ENCODE measurements at places on chromosomes 2 and 18. TPM values are rescaled to one million over a fixed set of nuclear protein-coding genes. Genes with fewer than 3 reads are reported as not detected.

CPO gene
- 0.09 TPM for total RNA-seq

MORN2 gene
- 19.1 TPM for total RNA-seq

ACKR3 gene
- total RNA-seq, result 44.9 TPM

UGT1A3 gene
- total RNA-seq, result not detected

SLC19A3 gene
- 2.1 TPM for total RNA-seq

CKAP2L gene
- total RNA-seq, result 0.74 TPM

ASAP2 gene
- 15.1 TPM for total RNA-seq

KCNG2 gene
- total RNA-seq, result 4.7 TPM

LOXHD1 gene
- not detected for total RNA-seq

POMC gene
- 0.57 TPM for total RNA-seq

CCBE1 gene
- 21.7 TPM for total RNA-seq

Data from smooth muscle cell of bladder (primary cell).